Heart right ventricle (tissue), 16 donors: ENCODE measurements at places on chromosomes 3 and 15. TPM values are rescaled to one million over a fixed set of nuclear protein-coding genes. Genes with fewer than 3 reads are reported as not detected.

DNA sequence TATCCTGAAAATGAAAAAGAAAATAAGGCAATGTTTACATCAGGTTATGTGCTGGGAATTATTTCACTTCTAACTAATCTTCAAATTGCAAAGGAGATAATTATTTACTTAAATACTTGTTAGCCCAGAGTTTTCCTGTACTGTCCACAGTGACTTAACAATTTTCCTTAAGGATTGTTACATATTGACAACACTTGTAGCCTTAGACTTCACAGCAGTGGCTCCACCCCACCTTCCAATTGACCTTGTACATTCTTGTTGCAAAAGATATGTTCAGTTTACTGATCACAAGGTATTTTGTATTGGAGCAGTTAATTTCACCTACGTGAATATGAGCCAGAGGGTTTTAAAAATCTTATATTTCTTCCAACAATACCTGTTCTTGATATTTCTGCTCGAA, 376.9 kb downstream of the CNTN6 start:
- H3K36me3 ChIP-seq: no peaks in the 10 kb centered on the region
- H3K27me3 ChIP-seq: no peaks in the 10 kb centered on the region
- no peak for DNase-seq

DNA sequence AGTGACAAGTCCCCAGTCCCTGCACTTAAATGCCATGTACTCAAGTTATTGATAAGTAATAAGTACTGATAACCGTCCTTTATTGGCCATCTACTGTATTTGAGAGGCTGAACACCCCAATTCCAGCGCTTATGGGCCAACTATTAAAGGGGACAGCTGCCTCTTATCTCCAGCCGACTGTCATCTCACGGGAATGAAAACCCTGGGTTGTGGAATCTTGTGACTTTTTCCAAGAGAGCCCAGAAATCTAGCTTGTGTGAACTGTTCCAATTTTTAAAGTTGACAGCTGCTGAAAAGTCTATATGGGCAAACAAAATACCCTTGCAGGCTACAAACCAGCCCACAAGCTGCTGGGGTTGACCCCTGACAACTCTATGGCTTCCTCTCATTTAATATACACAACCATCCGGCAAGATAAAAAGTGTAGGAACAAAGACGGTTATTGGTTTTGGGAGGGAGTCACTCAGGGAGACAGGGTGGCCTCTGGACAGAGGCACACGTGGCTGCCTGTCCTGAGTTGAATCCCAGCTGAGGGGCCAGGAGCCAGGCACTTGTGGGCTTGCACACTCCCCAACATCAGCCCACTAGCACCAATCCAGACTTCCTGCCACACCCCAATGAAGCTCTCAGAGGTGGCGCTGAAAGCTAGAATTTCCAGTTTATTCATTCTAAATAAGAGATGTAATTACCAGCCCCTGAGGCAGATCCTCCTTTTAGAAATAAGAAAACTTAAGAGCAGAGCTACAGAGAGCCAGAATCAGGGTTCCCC, 16.2 kb downstream of the SPSB4 start:
- H3K4me3 ChIP-seq: no peak overlapping the region
- no peaks in the 10 kb centered on the region for H3K4me1 ChIP-seq
- DNase-seq: no peak
- no peaks in the 10 kb centered on the region for H3K36me3 ChIP-seq
- no peaks in the 10 kb centered on the region for H3K27me3 ChIP-seq

The GPR62 gene
- 0.14 TPM for total RNA-seq

The ELL3 gene
- 0.83 TPM for total RNA-seq
